Pulmonary artery endothelial cell (primary cell): ENCODE measurements at places on chromosomes 2 and 18. TPM values are rescaled to one million over a fixed set of nuclear protein-coding genes. Genes with fewer than 3 reads are reported as not detected.

Gene RBM45
- 21.2 and 24.0 TPM in 2 replicates for total RNA-seq

Gene ANTXR1
- 8.8 and 10.1 TPM in 2 replicates for total RNA-seq

Gene RSAD2
- 0.63 and 0.66 TPM in 2 replicates for total RNA-seq

Gene KYNU
- total RNA-seq = 0.07 and 0.11 TPM in 2 replicates

Gene BCL2
- total RNA-seq = 1.3 and 1.4 TPM in 2 replicates

Gene RAB17
- 1.6 and 1.9 TPM in 2 replicates for total RNA-seq

Gene MAB21L4
- not detected in 2 replicates for total RNA-seq

Gene RIT2
- total RNA-seq = not detected in 2 replicates

Gene CD226
- 0.04 and 0.13 TPM in 2 replicates for total RNA-seq

Gene UGT1A5
- not detected in 2 replicates for total RNA-seq

Gene KIF5C
- under 0.01 and 0.18 TPM in 2 replicates for total RNA-seq

Gene ZC3H15
- total RNA-seq = 67.7 and 103 TPM in 2 replicates

Gene RAB27B
- total RNA-seq = 0.11 and 0.13 TPM in 2 replicates

Gene SPOPL
- total RNA-seq = 17.5 and 17.9 TPM in 2 replicates

Gene CDKL4
- 0.25 and 0.59 TPM in 2 replicates for total RNA-seq

Gene IFT172
- total RNA-seq = 27.5 and 30.3 TPM in 2 replicates

Gene SLC35G4
- not detected in 2 replicates for total RNA-seq

Gene FKBP7
- 17.8 and 26.2 TPM in 2 replicates for total RNA-seq
